ENCODE measurements at places on chromosomes 11 and 22.

- DNase-seq: no peak
Measured at GRCh38 chr22:30036656-30037055, 43.6 kb upstream of the HORMAD2 start.

DNA sequence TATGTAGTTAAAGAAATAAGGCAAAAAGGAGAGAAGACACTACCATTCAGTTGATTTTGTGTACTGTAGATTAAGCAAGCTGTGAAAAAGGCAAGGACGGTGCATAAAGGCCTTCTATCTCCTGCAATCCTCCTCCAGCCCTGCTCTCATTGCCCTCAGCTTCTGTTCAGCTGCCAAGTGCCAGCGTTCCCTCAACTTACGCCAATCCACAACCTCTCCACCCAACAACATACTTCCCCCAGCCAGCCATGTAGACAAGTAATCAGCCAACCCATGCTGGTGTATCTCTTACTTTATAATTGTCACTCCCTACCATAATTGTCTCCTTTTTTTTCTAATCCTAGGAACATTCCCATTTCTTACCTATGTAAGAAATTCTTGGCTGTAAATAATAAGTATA, 30.1 kb upstream of the ANO5 start:
- DNase-seq: no peak

GRCh38 chr11:71502026-71502425, 25.0 kb upstream of the KRTAP5-7 start:
- no peak for DNase-seq

DNA sequence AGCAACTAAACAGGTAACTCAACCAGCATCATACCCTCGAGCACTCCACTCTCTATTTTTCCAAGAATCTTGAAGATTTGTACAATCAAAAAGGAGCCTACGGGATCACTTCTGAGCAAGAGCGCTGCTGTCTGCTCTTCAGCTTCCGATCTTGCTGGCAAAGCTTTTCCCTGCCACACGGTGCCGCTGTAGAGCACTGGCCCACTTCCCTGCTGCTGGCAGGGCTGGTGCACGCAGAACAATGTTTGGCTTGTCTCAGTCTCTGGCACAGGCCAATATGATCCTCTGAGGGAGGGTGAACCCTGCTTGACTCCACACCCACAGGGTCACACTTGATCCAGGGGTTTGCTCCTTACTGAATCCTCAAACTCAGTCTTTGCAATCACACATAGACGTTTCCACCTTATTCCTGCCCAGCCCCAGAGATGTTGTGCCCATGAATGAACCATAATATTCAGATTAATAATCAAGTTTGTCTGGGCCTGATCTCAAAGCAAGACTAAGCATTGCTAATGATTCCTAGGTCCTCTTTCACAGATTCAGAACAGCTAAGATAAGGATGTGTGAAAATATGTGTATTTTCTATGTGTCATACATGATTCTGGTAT, 536.6 kb downstream of the SOX6 start:
- DNase-seq: no peak

- DNase-seq: no peak
Measured at GRCh38 chr22:37870273-37870672, 21.1 kb downstream of the EIF3L start.

DNA sequence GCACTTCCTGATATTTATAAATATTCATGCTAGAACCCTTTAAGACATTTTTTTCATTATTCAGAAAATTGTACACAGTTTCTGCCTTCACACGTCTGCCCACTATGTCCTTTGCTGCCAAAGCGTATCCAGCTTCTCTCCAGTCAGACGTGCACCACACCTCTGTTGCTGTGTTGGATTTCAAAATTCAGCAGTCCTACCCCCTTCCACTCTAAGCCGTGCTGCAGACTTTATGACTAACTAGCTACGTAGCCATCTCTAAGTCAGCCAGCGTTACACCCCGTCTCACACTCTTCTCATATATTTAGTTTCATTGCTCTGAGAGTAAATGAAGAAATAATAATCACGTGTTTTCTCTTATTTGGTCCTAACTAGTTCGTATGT, 28.2 kb upstream of the OPCML start:
- DNase-seq: no peak

GRCh38 chr11:69466039-69466438, 15.4 kb upstream of the LINC01488 start:
- DNase-seq: no peak

GRCh38 chr11:34216706-34217105, 111.3 kb downstream of the NAT10 start:
- DNase-seq: no peak

DNA sequence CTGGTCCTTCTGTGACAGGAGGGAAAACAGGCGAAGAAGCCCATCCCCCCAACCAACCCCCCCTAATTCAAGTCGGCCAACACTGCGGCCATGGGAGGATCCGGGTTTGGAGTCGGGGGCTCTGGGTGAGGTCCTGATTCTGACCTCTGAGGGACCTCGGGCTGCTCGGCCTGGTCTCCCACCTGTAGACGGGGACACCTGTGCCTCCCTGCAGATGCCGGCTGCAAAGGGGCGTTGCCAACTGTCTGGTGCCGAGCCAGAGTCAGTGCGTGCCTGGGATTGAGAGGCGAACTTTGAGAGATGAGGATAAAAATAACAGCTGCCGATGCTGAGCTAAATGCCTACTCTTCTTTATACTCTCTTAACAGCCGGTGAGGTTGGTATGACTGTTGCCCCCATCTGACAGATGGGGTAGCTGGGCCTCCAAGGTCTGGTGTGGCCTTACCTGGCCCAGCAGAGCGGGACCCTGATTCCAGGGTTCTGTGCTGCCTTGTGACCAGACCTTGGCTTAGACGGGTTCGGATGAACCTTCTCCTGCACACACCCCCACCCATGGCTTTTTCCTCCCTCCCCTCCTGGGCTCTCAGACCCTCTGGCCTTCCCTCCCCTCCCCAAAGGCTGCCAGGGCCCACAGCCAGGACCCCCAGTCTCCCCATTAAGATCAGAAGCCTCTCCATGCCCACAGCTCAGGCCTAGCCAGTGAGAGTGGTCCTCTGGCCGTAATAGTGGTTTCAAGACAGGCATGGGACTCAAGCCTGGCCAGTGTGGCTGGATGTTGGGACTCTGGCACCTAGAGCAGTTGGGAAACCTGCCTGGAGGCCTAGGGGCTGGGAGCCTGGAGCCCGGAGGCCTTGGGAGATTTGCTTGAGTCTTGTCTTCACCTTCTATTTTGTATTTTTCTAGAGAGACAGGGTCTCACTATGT, 41.7 kb downstream of the KCNJ4 start:
- no peak for DNase-seq

DNA sequence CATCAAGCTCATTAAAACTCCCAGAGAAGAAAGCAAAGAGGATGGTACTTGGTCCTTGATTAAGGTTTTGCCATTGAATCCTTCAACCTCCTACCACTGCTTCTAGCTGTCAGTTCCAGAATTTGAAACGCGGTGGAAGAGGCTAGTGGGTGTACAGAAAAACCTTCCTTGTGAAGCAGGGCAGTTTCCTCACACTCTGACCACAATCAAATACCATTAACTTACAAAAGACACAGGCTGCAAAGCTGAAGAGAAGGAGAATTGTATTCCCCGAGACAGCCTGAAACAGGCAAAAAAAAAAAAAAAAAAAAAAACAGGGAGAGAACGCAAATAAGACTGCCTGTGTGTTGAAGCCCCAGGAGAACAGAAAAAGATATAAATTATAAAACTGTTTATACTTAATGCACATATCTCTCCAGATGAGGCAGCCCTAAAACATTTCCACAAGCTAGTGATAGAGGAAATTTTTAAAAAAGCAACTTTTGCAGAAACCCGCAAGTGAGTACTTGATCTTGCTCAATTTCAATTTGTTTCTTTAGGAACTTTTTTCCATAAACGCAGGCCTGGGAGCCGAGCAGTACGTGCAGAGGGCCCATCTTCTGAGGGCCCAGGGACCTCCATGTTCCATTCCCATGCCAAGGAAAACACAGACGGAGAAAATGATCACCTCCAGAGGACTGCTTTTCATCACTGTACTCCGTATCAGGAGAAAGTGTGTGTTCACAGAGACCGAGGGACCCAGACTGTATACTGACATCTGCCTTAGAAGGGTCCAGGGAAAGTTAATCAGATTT, 218.7 kb upstream of the BLID start:
- no peak for DNase-seq

DNA sequence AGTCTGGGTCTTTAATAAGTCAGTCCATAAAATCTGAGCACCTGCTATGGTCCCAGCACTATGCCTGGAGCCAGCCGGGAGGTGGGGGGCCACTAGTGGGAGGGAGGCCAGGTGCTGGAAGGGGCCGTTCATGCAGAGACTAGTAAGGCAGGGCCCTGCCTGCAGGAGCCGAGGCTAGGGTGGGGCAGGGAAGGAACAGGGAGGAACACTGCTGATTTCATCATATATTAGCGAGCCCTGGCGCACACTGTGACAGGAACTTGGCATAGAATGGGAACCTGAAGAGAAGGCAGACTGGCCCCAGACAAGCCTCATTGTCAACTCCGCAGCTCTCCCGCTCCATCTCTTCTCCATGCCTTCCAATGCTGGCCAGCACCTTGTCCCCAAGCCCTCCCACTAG, 7.1 kb downstream of the VSIG10L2 start:
- DNase-seq: no peak

GRCh38 chr11:119120639-119121007, 757 bp upstream of the HINFP start:
- DNase-seq: no peak

- no peak for DNase-seq
Measured at GRCh38 chr11:114232400-114233059, 63.7 kb upstream of the NNMT start.

DNA sequence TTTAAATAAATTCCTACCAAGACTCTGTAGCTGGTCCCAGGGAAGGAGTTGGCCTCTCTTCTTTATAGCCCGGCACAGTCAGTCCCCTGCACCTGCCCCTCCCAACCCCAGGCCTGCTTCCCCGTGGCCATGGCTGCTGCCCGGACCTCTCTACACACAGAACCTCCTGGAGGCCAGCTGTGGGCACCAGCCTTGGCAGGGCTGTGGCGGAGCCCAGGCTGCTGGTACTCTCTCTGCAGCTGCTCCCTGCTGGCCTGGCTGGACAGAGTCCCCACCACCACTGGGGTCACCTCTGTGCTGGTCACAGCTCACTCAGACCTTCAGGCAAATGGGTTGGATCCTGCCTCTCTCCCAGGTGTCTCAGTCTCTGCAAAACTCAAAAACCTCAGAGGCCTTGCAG, 69.3 kb downstream of the LRP5 start:
- no peak for DNase-seq

DNA sequence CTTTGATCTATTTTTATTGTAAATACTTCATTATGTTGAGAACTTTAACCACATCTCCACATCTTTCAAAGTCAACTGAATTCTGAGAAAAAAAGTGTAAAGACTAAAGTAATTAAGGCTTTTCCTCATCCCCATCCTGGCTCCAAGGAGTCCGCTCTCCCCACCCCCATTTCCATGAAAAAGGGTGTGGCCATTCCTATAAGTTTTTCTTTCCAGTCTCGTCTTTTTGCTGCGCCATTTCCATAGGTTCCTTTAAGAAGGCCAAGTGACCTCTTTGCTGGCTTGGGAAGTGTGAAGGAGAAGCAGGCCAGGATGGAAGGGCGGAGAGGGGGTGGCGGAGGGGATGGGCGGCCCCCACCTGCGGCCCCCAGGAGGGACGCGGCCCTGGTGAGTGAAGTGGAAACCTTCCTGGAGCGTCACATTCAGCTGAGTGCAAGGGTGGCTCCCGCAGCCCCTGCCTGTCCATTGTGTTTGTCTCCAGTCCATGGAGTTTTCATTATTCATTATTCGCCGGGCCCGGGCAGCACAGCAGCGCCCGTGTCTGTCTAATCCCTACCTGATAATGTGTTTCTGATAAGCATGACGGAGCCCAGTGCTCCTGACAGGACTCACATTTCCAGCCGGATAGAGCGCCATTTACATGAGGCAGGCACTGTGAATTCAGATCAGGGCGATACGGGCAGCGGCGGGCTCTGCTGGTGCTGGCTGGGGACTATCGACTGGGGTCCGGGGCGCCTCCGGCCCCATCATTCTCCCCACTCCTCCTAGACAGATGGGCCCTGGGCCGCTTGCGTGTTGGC, 739.8 kb downstream of the OPCML start:
- DNase-seq: no peak

- no peak for DNase-seq
Measured at GRCh38 chr11:41281131-41281742, 178.2 kb downstream of the LRRC4C start.

DNA sequence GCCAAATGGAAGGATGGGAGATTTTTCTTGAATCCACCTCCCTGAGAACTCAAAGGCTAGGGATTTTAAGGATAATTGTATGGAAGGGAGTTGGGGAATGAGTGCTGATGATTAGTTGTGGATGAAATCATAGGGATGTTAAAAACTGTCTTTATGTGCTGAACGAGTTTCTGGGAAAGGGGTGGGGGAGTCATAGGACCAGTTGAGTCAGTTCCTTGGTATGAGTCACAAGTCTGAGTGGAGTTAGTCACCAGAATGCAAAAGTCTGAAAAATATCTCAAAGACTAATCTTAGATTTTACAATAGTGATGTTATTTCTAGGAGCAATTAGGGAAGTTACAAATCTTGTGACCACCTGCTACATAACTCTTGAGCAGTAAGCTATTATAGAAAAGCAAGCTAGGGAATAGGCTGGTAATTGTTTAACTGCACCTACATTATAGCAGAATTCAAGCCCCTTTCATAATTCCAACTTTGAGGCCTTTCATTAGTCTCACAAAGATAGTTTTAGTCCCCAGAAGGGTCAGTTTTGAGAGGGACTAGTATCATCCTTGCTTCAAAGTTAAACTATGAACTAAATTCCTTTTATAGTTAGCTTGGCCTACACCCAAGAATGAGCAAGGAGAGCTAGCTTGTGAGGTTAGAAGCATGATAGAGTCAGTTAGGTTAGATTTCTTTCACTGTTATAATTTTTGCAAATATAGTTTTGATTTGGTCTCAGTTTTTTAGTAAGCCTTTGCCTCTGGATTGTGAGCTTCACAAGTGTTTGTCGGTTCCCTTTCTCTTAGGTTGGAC, 668.0 kb downstream of the ETS1 start:
- no peak for DNase-seq

DNA sequence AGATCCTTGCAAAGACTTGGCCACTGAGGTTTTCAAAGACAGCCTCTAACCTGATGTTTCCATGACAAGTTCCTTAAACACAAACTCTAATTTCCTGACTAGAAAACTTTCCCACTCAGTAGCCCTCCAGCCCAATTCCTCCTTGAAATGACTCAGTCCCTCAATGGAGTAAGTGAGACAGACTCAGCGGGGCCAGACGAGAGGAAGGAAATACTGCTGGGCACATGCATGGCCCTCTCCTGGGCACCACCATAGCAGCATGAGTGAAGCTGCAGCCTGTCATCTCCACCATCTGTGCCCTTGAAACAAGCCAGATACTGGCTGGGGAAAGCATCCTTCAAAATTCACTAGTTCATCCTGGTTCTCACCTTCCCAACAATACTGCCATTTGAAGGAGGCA, 76.2 kb upstream of the GDPD4 start:
- no peak for DNase-seq

- DNase-seq: no peak
Measured at GRCh38 chr11:78234006-78234405, 45.3 kb downstream of the USP35 start.

Data from activated CD8-positive, alpha-beta memory T cell treated with anti-CD3 and anti-CD28 coated beads for 48 hours (primary cell).